ENCODE measurements at places on chromosomes 2 and 18. TPM values are rescaled to one million over a fixed set of nuclear protein-coding genes. Genes with fewer than 3 reads are reported as not detected.
A peak's percentile ranks its signal among the peaks of the same experiment; 100 is the strongest.

DLX1 gene
- total RNA-seq = 0.92 TPM

RBM43 gene
- total RNA-seq = 10.6 TPM

DNA sequence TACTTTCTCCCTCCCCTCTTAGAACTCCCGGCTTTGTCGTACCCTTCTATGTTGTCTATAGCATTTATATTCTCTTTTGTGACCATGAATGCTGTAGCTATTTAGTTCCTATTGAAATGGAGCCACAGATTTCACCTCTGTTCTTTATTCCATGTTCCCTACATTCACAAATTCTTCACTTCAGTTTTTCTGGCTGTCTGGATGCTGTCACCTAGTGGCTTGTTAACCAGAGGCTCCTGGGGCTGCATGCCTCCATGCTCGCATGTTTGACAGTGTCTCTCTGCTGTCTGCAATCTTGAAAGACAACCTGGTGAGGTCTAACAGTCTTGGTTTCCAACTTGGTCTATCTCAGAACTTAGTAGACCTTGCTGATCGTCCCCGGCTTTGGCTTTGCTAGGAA lies 48.2 kb downstream of the CFAP221 start:
- H3K4me1 ChIP-seq = no peaks in the 10 kb centered on the region
- H3K4me3 ChIP-seq = no peak overlapping the region
- H3K36me3 ChIP-seq = no peaks in the 10 kb centered on the region
- H3K27me3 ChIP-seq = no peaks in the 10 kb centered on the region
- DNase-seq = no peak

DNA sequence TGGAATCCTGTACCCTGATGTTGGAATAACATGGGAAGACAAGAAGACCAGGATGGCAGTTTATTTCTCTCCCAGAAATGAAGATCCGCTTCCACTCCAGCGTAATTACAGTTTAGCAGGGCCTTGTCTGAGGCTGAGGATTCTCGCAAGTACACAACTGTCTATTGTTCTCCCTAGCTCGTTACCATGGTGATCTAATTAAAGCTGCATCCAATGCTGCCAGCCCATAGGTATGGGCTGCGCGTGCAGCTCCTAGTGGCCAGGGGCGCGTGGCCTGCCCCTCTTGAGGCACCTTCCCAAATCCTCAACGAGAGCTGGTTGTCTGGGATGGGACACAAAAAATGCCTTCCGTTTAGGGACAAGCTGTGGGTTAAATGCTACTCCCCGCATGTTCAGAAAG lies 344.9 kb downstream of the CYRIA start:
- no peak for DNase-seq
- H3K4me1 ChIP-seq = no peaks in the 10 kb centered on the region
- H3K27me3 ChIP-seq = no peaks in the 10 kb centered on the region
- no peaks in the 10 kb centered on the region for H3K36me3 ChIP-seq
- no peak overlapping the region for H3K27ac ChIP-seq

DNA sequence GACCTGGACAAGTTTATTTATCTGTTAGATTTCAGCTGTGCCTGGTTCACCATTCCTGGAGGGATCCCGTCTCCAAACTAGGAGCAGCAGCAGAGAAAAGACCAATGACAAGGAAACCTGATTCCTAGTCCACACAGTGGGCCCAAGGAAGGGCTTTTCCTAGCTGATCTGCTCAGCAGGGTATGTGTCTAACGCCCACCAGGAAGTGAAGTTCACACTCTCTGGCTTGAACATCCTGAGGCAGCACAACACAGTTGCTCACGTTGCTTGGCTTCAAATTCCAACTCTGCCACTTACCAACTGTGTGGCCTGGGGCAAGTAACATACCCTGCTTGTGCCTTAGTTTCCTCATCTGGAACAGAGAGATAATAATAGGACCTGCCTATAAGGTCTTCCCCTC lies 42.9 kb downstream of the XDH start:
- H3K4me3 ChIP-seq = no peak overlapping the region
- H3K4me1 ChIP-seq = no peaks in the 10 kb centered on the region
- no peaks in the 10 kb centered on the region for H3K36me3 ChIP-seq
- no peak overlapping the region for H3K27ac ChIP-seq

DNA sequence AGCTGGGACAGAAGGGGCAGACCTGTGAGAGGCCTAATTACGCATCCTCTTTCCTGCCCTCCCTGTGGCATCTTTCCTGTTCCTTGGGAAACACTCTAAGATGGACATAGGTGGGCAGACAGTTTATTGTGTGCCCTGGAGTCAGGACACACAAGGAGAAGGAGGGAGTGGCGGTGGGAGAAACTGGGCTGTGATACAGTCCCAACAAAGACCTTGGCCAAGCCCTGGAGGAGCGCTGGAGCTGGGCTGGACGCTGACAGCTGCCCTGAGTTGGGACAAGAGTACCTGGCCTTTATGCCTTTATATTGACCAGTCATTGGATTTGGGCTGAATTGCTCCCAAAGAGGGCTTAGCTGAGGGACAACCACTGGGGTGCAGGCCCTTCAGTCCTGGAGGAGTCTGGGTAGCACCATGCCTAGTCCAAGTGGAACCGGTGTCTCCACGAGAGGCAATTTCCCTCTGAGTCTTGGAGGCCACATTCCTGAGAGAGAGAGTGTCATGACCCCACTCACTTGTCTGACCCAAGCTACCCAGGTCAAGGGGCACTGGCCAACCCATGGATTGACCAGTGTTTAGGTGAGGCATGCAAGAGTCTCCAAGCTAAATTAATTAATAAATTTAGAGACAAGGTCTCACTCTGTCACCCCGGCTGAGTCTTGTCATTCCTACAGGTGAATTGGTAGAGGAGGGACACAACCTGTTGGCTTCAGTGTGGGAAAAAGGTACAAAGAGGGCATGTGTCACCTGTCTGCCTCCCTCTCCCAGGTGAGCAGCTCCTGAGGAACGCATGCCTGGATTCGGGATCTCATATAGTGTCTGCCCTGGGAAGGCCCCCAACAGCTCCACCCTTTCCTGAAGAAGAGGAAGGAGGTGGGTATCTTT lies 107.1 kb upstream of the ST3GAL5 start:
- H3K4me1 ChIP-seq = peaks cover 76% of the 10 kb centered on the region
- H3K27ac ChIP-seq = peak overlapping the region; percentile 98
- no peaks in the 10 kb centered on the region for H3K27me3 ChIP-seq
- H3K4me3 ChIP-seq = no peak overlapping the region

- H3K36me3 ChIP-seq = no peaks in the 10 kb centered on the region
- peak overlapping the region; percentile 16 for H3K4me3 ChIP-seq
- H3K27me3 ChIP-seq = no peaks in the 10 kb centered on the region
- DNase-seq = peak; percentile 63
- H3K27ac ChIP-seq = no peak overlapping the region
These were observed 797 bp upstream of the GRHL1 start for GRCh38 chr2:9950521-9951271.

- H3K36me3 ChIP-seq = no peaks in the 10 kb centered on the region
- H3K27me3 ChIP-seq = no peaks in the 10 kb centered on the region
- peaks cover 27% of the 10 kb centered on the region for H3K4me1 ChIP-seq
- H3K27ac ChIP-seq = no peak overlapping the region
These were observed 2.0 kb upstream of the ZFAND2B start for GRCh38 chr2:219204425-219205164.

DNA sequence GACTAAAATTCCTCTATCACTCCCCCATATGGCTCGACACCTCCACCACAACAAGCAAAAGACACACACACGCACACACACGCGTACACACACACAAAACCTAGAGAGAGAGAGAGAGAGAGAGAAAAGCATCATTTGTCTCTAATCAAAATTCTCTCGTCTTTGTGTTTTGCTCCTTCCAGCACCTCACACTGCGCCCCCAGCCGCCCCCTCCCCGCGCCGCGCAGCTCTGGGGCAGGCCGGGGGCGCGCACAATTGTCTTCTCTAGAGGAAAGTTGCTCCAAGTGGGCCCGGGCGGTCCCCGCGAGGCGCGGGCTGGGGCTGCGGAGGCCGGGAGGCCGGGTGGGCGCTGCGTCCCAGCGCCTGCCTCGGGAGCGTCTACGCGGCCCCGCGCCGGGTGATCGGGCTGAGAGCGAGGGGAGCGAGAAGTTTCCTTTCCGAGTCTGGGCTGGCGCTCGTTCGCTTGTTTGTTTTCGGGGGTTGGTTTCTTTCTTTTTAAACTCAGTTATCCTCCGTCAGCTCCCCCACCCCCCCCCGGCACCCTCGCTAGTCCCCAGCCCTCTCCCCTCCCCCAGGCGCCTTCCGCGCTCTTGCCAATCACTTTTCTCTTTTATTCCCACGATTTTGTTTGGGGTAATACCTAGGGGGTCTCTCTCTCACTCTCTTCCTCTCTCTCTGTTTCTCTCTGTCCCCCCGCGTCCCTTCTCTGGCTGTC lies 4.1 kb downstream of the ZEB2 start:
- peak overlapping the region; percentile 89 for H3K27ac ChIP-seq
- peaks cover 18% of the 10 kb centered on the region for H3K4me1 ChIP-seq
- H3K4me3 ChIP-seq = peak overlapping the region; percentile 42
- DNase-seq = no peak

DNA sequence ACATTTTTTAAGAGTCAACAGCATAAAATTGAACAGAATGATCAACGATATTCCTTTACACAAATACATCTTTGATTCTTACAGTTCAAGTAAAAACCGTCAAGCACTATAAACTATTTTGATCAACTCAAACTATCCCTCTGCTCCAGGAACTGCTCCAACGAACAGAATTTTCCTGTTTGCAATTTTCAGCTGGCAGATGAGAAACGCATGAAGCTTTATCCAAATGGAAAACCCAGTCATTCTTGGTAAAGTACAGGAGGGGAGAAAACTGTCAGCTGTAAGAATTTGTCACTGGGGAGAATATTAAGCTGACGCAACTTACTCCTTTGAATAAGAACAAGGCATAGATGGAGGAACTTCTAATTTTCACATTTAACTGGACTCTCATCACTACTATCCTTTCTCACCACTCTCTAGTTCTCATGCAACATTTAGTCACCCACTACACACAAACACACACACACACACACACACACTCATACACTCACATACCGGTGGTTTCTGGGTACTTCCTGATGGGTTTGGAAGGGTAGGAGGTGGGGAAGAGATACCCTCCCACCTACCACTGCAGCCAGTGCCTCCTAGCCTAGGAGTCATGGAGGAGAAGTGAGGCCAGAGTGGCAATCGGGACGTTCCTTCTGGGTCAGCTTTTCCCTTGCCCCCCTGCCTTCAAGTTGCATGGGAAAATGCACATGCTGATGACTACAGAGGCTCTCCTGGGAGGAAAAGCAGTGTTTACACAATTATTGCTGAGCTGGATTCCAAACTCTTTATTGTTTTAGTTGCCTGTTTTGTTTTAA lies 54.0 kb upstream of the SPATS2L start:
- H3K27me3 ChIP-seq = no peaks in the 10 kb centered on the region
- peaks cover 20% of the 10 kb centered on the region for H3K4me1 ChIP-seq
